Activated CD4-positive, alpha-beta T cell treated with anti-CD3 and anti-CD28 coated beads for 36 hours (primary cell): ENCODE measurements at places on chromosomes 5 and 9.

GRCh38 chr5:124104821-124105220 is 592.8 kb downstream of the CSNK1G3 start:
- DNase-seq, result no peak

GRCh38 chr5:68522863-68523262 is 307.3 kb downstream of the PIK3R1 start:
- no peak for DNase-seq

DNA sequence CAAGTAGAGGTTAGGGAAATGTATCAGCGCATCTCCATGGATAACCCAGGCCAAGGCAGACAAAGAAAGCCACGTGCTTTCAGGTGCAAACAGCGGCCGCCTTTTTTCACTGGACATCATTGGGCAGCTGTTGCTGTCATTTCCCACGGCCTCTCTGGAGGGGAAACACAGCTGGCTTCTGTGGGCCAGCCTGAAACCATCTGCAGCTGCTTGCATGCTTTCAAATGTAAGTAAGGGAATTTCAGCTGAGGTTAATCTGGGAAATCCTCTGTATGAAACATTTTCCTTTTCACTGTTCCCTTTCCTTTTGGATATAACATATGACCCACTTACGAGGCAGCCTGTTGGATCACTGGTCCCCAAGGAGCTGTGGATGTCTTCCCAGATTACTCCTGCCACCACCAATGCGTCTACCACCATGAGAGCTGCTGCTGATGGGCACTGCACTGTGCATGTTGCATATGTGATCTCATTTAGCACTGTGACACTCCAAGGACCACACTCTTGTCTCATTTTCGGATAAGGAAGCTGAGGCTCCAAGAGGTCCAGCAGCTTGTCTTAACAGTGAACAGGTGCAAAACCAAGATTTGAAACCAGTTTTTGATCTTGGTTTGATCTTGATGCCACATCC is 106.3 kb downstream of the C9orf152 start:
- no peak for DNase-seq

DNA sequence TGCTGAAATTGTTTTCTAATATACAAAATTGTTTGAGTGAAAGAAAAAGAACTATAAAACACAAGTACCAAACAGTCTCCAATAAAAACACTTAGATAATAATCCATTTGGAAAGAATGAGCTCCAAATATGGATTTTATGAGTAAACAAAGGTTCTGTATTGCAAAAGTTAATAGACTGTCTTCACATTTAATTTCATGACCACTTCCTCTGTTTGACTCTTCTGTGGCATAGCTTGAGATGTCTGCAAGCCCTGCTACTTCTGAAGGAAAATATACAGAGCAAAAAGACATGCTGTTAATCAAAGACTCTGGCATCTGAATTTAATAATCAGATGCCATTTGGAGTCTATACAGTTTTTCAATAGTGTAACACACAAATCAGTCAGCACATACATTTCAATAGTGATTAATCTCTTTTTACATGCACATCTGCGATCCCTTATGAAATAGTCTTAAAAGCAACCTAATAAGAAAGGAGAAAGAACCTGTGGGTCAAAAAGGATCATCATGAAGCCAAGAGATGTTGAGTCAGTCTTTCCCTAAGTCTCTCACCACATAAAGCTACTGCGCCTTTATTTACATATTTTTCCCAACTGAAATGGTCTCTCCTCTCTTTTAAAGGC is 165.4 kb upstream of the LHFPL2 start:
- DNase-seq, result no peak

DNA sequence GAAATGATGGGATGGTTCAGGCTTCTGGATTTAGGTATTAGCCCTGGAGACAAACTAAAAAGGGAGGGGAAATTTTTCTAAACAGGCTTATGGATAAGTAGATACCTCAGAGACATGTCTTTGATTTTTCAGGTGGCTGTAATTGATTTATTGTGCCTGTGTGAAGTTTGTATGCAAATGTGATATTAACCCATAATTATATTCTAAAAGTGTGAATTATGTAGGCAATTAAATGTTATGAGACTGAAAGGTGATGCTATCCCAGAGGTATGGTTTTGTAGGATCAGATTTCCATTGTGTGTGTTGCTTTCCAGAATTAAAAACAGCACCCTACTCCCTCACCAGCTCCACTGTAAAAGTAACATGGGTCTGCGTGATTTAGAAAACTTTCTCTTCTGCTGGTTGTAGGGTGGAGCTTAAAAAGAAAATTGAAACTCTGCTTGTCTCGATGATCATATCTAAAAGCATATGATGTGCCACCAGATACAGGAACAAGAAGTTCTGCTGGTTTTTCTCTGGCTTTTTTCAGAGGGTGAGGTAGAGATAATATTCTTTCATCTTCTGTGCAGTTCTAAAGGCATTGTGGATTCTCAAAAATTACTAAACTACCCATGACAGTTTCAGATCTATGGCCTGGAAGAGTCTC is 71.8 kb upstream of the TAF11L2 start:
- DNase-seq, result no peak

DNA sequence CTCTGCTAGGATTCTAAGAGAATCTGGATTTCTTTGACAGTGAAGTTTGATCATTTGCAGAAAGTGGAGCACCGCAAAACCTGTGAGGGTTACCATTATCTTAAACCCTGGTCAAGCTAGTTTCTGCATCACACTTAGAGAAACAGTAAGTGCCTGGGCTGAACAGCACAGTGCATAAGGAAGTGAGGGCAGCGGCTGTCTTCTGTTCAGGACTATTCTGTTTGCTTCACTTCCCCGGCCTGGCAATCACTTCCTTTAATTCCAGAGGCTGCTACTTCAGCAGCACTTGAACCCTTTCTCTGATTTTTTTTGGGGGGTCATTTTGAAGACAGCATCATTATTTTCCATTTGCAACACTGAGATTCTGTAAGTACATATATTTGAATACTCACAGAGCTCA is 32.0 kb downstream of the SEMA6A start:
- DNase-seq, result no peak

- no peak for DNase-seq
Observed at GRCh38 chr5:58921159-58921558, 338.3 kb downstream of the RAB3C start.

DNA sequence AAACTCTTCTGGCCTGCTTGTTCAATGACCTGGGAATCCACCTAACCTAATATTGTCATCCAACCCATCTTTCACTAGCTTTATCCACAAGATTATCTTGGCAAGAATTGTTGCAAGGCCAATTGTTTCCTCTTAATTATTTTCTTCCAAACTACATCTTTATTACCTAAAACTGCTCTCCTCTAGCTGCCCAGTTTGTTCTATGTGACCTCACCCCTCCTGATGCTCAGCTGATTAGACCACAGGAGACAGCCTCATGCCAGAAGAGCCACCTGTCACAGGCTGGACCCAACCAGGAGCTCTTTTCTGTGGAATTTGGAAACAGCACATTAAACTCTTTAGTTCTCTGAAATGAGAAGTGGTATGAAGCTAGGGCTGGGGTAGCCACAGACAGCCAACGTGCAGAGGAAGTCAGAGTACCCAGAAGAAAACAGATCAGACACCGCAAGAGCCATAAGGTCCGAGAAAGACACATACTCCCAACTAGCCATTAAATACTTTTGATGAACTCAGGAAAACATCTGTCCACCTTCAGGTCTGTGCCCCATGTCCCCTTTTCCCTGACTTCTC is 12.0 kb downstream of the SAXO1 start:
- no peak for DNase-seq

GRCh38 chr5:129445379-129445778 is 14.7 kb upstream of the ADAMTS19 start:
- DNase-seq, result no peak

- DNase-seq, result no peak
Observed at GRCh38 chr9:124809741-124810500, 33.0 kb downstream of the OLFML2A start.

DNA sequence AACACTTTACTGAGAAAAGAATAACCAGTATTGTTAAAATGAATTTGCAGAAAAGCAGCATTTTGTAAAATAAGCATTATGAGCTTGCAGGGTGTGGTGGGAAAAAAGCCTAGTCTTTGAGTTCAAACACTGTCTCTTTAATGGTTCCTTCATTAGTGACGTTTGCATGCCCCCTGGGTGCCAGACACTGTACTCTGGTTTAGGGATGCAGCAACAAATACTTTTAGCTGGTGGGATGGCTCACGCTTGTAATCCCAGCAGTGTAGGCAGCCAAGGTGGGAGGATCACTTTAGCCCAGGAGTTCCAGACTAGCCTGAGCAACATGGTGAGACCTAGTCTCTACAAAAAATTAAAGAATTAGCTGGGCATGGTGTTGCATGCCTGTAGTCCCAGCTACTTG is 62.3 kb downstream of the MAST4 start:
- no peak for DNase-seq

- peak; percentile 60 for DNase-seq
Observed at GRCh38 chr5:177453852-177454396, 7.3 kb downstream of the PRR7 start.

GRCh38 chr5:131460133-131460532 is 174.9 kb downstream of the RAPGEF6 start:
- no peak for DNase-seq

DNA sequence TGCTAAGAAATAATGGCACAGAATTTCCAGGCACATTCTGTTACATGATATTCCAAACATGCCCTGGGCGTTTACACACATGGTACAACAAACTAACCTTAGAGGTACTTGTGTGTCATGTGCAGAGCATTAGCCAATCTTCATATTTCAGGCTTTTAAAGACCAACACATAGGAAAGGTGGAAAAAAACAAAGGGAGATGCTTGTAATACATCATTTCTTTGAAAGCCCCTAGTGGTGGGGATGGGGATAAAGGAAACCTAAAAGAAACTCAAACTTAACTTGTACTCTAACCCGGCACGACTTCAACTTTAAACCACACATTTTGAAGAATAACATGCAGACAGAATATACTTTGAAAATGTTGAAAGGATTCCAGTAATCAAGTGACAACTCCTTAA is 133.6 kb downstream of the PTPRD start:
- no peak for DNase-seq

DNA sequence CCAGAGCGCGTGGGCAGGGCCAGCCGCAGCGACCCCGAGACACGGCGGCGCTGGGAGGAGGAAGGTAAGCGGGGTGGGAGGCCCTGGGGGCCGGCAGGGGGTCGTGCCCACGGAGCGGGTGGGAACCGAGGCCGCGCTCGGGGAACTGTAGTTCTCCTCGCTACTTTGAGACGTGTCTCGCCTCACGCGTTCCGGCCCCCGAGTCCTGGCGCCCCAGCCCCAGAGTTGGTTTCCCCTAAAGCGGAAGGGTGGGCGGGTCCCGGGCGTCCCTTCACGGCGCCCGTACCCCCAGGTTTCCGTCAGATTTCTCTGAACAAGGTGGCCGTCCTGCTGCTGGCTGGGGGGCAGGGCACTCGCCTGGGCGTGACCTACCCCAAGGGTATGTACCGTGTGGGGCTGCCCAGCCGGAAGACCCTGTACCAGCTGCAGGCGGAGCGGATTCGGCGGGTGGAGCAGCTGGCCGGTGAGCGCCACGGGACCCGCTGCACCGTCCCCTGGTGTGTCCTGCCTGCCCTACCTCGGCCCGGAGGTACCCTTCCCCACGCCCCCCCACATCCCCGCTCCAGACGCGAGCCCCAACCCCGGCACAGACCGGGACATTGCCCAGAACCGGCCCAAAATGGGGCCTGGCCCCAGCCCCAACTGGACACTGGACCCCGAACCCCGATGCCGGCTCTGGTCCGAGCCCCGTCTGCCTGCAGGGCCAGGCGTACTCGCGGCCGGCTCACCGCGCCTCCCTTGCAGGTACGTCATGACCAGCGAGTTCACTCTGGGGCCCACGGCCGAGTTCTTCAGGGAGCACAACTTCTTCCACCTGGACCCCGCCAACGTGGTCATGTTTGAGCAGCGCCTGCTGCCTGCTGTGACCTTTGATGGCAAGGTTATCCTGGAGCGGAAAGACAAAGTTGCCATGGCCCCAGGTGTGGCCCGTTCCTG is 709 bp downstream of the UAP1L1 start:
- DNase-seq, result peak; percentile 63

DNA sequence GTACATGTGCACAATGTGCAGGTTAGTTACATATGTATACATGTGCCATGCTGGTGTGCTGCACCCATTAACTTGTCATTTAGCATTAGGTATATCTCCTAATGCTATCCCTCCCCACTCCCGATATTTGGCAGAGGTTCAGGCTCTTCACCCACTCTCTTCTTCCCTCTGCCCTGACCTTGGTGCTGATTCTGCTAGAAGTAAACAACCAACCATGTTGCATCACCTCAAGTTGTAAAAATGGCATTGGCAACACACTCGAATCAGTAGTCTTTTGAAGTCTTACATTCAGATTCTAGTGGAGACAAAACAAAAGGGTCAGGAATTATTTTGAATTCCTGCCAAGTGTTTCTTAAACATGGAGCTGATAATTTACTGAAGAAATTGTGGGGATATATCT is 40.0 kb downstream of the PRR16 start:
- no peak for DNase-seq

GRCh38 chr5:43634621-43635020 is 31.6 kb downstream of the NNT start:
- DNase-seq, result no peak

DNA sequence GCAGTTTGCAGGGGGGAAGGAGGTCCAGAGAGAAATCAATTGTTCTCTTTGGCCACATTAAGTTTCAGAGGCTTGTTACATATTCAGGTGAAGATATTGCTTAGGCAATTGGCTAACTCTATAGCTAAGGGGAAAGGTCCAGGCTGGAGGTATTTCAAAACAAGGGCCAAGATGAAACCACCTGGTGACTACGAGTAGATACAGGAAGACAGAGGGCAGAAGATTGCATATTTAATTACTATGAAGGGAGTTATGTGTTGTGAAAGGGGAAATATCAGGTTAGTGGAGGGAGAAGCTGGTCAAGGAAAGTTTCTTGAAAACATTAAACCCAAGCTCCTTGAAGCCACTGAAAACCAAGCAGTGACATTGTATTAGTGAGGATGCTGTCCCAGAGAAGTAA is 1.9 kb upstream of the RAD23B start:
- no peak for DNase-seq

DNA sequence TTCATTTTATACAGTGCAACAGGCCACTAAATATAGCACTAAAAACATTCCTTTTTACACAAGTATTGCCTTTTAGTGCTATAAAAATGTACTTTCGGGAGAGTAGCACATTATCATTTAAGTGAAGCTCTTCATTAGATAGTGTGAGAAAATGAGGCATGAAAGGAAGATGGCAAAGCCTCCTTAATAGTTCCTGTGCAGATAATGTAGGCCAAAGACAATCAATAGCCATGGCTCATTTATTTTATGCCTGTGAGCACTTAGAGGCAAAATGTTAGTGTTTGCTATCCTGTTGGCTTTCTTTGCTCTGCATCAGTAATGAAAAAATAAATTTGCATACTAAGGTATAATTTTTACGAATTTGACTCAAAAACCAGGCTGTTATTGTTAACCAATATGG is 929.5 kb upstream of the C9orf72 start:
- no peak for DNase-seq

- DNase-seq, result no peak
Observed at GRCh38 chr9:17927616-17928015, 348.8 kb downstream of the SH3GL2 start.

DNA sequence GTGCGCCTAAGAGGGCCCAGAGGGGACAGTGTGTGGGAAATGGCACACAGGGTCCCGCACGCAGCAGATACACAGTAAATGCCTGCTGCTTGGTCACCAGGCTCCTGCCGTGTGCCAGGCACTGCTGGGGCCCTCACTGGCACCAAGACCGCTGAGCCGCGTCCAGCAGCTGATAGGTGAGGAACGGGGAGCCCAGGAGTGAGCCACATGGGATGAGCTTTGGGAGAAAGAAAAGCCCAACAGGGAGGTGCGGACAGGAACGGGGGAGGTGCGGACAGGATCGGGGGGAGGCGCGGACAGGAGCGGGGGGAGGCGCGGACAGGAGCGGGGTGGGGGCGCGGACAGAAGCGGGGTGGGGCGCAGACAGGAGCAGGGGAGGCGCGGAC is 16.5 kb downstream of the GPSM1 start:
- DNase-seq, result no peak

- no peak for DNase-seq
Observed at GRCh38 chr5:116703328-116703727, 128.7 kb upstream of the SEMA6A start.
